ENCODE measurements at places on chromosomes 16 and 17.
A peak's percentile ranks its signal among the peaks of the same experiment; 100 is the strongest.

DNA sequence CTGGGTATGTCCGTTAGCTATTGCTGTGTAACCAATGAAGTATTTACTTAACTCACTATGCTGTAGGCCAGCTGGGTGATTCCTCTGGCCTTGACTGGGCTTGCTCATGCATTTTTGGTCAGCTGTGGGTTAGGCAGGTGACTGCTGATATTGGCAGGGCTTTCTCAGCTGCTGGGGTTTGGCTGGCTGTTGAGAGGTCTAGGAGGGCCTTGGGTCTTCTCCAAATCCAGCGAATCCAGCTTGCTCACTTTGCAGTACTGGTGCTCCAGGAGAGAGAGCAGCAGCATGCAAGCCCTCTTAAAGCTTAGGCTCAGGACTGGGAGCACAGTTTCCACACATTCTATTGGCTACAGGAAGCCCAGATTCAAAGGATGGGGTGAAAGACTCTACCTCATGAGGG is 270.1 kb downstream of the PHKB start:
- DNase-seq, result no peak

GRCh38 chr16:81337097-81337496 is 22.3 kb downstream of the GAN start:
- DNase-seq, result no peak

DNA sequence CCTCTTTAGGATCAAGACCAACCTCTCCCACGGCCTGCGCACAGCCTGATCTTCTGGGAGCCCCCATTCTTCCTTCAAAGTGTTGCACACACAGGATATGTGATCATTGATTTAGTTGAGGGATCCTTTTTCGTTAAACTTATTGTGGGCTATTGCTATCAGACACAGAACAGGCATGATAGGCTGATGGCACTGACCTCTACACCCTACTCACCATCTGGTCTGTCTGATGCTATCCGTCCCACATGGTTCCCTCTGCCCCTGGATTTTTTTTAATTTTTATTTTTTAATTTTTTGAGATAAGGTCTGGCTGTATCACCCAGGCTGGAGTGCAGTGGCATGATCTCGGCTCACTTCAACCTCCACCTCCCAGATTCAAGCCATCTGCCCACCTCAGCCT is 19.2 kb upstream of the LITAF start:
- DNase-seq, result no peak

DNA sequence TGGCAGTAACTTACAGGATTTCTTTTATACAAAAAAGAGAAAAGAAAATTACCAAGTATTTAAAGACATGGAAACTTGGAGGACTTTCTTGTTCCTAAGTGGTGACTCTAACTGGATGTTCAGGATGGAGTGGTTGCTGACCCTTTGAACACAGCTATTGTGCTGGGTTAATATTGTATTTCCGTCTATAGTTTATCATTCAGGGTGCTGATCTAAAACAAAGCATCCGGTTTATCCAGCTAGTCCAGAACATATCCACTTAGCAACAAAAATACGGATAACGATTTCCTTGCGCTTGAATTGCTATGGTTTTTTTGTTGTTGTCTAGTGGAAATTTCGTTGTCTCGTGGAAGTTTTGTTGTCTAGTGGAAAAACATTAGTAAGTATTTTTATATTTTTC is 38.2 kb downstream of the SNTB2 start:
- DNase-seq, result no peak

- DNase-seq, result no peak
These were observed 3.8 kb downstream of the HSDL1 start for GRCh38 chr16:84141143-84141670.

DNA sequence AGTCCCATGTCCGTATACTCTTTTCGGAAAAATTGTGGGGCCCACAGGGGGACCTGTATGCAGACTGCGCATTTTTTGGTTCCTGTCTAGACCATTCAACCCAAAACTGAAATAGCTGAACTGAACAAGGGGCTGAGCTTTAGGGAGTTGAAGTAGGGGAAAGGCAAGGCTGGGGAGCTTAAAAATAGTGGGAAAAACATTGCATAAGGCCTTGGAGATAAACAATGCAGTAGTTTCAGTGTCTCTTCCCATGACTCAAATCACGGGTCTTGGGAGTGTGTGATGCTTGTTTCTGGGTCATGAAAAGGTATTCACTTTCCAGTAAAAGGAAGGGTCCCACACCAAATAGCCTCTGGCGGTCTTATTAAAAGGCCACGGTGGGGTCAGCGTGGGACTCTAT is 402.8 kb upstream of the SALL1 start:
- DNase-seq, result no peak

DNA sequence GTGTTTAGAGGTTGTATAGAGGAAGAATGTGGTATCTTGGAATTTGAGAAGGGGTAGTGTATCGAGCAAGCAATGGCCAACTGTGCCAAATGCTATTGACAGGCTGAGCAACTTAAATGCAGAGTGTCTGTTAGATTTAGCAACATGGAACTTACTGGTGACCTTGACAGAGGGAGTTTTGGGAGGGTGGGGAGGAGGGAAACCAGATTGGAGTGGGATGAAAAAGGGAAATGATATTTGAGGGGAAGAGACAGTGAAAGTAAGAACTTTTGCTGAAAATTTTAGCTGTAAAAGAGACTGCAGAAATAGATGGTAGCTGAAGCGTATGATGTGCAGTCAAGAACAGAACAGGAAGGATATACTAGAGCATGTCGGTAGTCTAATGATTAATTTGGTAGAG is 1.1 kb downstream of the LRRC36 start:
- DNase-seq, result no peak

DNA sequence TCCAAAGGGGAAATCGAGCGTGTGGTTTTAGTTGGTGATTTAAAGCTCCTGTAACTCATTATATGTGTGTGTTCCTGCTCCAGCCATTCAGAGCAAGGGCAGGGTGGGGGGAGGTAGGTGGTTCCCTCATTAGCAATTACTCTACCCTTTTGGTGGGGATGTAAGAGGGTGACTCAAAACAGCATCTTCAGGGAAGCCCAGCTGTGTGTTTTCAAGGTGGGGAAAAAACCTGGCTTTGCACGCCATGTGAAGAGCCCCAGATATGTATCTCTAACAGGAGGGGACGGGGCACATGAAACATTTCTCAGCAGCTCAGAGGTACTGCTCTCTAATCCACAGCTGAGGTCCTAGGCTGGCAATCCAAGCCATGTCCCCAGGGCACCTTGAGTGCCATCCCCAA is 241.3 kb upstream of the ZFHX3 start:
- peak; percentile 86 for DNase-seq

DNA sequence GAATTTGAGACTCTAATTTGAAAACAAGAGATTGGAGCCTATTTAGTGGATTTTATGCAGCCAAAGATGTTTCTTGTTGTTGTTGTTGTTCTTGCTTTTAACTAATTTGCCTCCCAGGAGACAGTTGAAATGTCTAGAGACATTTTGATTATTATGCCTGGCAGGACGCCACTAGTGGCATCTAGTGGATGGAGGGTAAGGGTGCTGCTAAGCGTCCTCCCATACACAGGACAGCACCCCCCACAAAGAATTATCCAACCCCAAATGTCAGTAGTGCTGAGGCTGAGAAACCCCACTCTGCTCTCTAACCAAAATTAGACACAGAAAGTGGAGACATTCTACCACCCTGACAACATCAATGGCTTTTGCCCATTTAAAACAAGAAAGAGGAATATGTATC is 15.4 kb upstream of the HSBP1 start:
- no peak for DNase-seq

- no peak for DNase-seq
These were observed at the start of gene ITPRIPL2 for GRCh38 chr16:19113577-19114358. Gene ITPRIPL2 (plus strand): TSS chr16:19113964. CDS start chr16:19114462, 498 bp downstream.

DNA sequence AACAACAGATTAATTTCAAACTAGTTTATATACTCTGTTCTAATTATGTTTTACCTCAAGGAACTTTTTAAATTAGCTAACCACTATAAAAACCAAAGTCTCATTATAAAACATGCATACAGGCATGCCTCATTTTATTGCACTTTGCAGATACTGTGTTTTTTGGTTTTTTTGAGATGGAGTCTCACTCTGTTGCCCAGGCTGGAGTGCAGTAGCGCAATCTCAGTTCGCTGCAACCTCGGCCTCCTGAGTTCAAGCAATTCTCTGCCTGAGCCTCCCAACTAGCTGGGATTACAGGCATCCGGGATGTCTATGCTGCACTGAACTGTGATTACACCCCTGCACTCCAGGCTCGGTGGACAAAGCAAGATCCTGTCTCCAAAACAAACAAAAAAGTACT is 8.8 kb upstream of the JPT1 start:
- DNase-seq, result no peak

- DNase-seq, result no peak
These were observed 20.8 kb downstream of the GNA13 start for GRCh38 chr17:65035704-65036103.

GRCh38 chr17:82931699-82932517 is 92.1 kb upstream of the ZNF750 start:
- DNase-seq, result no peak

- peak; percentile 16 for DNase-seq
These were observed 3.4 kb downstream of the STH start for GRCh38 chr17:46002311-46002972.

DNA sequence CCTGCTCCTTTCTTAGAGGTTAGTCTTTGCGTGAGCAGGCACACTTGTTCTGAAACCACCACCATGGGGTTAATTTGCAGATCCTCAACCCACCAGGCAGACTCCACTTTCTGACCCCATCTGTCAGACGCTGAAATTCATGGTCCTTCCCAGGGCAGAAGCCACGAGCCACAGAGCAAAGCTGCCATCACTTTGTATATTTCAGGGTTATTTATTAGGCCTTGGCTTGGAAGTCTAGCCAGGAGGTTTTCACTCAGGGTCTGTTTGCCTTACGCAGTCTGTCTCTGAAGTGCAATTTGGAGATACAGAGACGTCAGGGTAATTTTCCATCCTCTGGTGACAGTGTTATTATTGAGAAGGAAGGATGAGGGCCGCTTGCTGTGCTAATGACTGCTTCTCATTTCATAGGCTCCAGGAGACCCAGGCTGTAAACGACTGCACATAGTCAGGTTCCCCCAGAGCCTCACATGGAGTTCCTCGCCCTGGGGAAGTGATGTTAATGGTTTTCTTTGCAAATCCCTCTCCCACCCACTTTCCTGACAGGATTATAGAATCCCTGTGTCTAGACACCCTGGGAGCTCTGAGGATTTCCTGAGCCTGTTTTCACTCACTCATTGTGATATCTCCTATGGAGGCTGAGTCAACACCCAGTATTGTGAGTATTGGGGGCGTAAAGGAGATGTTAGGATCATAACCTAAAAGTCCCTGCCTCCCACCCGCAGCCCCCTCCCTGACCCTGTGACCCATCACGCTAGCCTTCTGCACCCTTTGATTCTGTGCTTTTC is 269.0 kb downstream of the ABCC12 start:
- no peak for DNase-seq

DNA sequence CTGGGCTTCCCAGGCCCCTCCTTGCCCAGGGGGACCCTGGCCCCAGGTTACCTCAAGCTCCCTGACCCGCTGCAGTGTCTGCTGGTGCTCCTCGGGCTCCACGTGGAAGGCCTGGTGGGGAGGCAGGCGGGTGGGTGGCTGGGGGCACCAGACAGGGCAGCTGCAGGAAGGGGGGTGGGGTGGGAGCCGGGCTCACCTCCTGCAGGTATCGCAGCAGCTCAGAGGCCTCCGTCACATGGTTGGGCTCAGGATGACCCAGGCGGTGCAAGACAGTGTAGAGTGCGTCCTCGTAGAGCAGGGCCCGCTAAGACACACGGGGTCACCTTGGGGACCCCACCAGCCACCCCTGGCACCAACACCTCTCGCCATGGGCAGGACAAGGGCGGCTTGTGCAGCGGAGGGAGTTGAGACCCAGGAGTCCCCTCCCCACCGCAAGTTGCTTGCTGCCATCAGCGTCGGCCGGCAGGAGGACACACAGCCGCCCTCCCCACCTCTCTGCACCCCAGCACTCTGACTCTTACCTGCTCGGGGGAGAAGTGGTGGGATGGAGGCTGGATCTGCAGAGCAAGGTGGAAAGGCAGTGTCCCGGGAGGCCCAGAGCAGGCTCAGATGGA is 1.1 kb downstream of the UNC13D start:
- no peak for DNase-seq

DNA sequence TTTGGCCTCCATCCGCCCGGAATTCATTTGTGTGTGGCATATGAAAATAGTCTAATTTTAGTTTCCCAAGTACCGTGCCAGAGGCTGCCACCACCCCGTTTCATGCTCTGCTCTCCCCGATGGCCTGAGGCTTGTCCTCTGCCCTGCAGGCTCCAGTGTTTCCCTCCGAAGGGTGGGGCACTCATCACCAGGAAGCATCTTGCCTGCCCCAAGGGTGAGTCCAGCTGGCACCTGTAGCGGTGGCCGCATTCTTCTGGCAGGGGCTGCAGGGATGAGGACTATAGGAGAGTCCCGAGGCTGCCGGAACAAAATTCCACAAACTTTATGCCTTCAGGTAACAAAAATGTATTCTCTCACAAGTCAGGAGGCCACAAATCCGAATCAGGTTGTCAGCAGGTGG is 23.1 kb upstream of the CMIP start:
- DNase-seq, result no peak

DNA sequence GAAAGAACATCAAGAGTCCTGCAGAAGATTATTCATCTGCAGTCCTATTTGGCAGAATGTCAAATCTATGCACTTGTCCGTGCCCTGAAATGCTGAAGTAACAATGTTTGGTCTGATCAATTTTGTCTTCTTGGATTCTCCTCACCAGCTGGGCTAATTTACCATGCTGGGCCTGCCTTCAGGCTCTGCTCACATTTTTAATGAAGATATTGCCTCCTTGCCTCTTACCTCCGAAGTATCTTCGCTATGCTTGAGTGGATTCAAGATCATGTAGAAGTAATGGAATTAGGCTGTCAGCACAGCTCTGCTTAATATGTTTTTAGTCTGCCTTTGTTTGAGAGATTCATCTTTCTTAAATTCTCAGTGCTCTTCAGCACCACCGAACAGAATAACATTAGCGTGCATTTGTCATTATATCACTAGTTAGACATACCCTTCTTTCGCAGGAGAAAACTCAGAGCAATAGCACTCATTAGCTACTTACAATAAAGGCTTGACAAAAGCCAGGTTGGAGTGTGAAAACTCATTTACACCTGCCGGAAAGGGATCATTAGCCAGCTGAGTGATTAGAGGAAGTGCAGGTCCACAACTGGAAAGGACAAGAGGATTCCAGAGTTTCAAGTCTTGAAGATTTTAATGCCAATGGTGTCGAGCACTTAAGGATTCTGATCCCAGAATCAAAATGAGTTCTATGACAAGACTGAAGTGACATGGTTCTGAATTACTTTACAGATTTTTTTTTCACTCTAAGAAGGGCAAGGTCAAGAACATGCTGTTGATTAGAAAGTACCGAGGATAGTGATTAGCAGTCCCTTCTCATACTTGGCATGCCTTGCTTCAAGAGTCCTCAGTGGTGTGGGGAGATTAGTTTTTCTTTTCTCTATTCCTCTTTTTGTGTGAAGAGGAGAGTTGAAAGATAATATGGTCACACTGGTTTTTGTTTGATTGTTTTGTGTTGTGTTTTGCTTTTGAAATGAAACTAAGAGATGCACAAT is 405.6 kb upstream of the TOM1L1 start:
- no peak for DNase-seq

GRCh38 chr16:83771306-83771942 is 36.4 kb upstream of the HSBP1 start:
- DNase-seq, result no peak

DNA sequence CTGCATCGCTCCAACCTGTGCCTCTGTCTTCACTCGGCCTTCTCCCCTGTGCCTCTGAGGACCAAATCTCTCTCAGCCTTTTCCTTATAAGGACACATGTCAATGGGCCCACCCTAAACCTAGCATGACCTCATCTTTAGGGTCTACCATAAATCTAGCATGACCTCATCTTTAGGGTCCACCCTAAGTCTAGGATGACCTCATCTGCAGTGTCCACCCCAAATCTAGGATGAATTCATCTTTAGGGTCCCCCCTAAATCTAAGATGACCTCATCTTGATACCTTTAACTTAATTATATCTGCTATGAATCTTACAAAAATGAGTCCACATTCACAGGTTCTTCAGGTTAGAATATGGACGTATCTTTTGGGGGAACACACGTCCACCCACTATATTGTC is 131.1 kb upstream of the RPL38 start:
- DNase-seq, result no peak
